NCI-H460 (cell line): ENCODE measurements at places on chromosomes 3 and 15. TPM values are rescaled to one million over a fixed set of nuclear protein-coding genes. Genes with fewer than 3 reads are reported as not detected.
A peak's percentile ranks its signal among the peaks of the same experiment; 100 is the strongest.

P3H2 gene
- total RNA-seq = 320 and 335 TPM in 2 replicates

MED12L gene
- 0.35 and 0.54 TPM in 2 replicates for total RNA-seq

SNX33 gene
- total RNA-seq = 8.2 and 10.0 TPM in 2 replicates

- DNase-seq = no peak
These were observed 770.6 kb upstream of the CFAP20DC start for GRCh38 chr3:59820352-59820934.

DNA sequence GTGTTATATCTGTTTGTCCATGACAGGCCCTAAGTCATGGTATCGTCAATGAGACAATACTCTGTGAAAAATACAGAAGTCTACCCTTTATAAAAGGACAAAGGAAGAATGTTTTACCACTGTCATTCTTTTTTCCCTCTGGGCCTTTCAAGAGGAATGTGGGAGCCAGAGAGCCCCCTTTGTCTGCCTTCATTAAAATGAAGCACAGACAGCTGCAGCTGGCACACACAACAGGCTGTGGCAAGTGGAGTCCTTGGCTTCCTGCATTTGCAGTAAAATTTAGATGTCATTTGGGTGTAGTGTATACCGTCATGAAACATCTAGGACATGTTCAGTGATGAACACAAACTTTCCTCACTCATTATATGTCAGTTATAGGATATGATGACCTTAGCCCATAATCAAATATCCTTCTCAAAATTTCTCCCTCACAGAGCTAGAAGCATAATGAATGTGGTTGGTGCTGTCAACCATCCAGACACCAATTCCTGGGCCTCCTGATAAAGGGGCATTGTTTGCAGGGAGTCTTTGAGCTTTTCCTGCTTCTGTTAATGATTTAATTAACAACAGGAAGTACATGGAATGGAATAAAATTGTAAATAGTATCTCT lies 76.4 kb downstream of the DHX36 start:
- DNase-seq = no peak

DNA sequence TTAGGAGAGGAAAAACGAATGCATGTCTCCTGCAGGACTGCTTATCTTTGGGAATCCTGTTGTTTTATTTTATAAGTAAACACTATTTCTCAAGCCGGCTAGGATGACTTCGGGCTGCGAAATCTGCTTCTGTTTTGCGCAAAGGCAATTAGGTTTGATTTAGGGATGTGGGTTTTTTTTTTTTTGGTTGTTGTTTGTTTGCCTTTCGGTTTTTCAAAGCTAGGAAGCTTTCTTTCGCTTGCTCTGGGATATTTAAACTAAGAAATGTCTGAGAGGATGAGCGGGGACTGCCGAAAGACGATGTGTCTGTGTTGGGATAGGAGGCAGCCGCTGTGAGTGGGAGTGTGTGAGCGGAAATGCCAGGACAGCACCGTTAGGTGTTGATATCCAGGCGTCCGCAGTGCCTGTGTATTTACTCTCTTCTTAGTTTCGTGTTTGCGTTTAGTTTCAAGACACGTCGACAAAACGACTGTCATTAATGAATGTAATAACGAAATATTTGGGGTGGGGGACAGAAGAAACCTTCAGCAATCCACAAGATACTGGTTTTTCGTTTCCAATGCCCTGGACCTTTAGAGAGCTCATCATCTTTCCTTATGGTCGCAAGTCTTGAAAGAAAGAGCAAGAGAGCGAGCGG lies 604 bp downstream of the ISL2 start:
- no peak for DNase-seq

DNA sequence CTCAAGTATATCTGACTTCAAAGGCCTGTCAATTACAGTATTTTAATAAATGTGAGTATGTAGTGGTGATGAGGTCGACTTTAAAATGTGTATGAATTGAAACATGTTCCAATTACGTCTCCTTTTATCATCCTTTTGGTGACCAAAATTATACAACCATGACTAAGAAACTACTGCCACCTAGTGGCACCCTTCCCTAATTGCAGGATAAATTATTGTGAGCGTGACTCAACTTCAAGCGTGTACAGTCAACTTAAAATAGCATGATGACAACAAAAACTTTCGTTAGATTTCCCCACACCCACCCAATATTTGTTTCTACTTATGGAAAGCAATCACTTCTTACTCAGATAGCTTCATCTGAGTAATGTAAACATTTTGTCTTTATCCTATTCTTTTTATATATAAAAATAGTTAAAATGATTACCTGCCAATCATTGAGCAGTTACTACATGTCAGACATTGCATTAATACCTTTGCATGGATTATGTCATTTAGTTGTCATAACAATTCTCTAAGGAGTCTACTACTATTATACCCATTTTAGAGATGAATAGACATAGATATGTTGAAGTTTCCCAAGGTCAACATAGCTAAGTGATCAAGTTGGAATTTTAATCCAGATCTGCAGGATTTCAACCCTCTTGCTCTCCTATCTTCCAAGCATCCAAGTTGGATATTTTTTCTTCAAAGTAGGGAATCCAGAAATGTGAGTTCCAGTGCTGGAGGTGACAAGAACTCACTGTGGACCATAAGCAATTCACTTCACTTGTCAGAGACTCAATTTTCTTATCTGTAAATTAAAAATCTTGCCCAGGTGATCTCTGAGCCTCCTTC lies 106.0 kb downstream of the MEX3B start:
- peak; percentile 18 for DNase-seq
